ENCODE measurements at places on chromosomes 7 and 10.
A peak's percentile ranks its signal among the peaks of the same experiment; 100 is the strongest.

- DNase-seq: no peak
Observed at GRCh38 chr10:91589015-91589657, 43.7 kb downstream of the PPP1R3C start.

DNA sequence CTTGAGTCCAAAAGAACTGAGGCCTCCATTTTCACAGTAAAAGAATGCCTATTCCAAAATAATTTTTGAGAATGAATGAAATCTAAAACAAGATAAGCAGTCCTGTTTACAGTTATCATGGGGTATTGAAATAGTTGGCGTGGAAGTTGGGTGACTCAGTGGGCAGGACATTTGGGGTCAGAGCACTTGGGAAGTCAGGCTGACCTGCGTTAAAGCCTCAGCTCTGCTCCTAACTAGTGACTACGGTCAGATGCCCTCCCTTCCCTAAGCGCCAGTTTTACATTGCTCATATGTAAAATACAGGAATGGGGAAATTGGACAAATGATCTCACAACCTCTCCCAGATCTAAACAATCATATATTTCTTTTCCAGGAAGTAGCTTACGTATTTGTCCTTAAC, 2.3 kb upstream of the PAPSS2 start:
- no peak for DNase-seq

- DNase-seq: no peak
Observed at GRCh38 chr7:143487566-143487965, 9.9 kb downstream of the TAS2R41 start.

GRCh38 chr10:12194752-12195271, 879 bp downstream of the NUDT5 start:
- peak; percentile 63 for DNase-seq

- no peak for DNase-seq
Observed at GRCh38 chr7:48384180-48384752, 213.0 kb downstream of the ABCA13 start.

DNA sequence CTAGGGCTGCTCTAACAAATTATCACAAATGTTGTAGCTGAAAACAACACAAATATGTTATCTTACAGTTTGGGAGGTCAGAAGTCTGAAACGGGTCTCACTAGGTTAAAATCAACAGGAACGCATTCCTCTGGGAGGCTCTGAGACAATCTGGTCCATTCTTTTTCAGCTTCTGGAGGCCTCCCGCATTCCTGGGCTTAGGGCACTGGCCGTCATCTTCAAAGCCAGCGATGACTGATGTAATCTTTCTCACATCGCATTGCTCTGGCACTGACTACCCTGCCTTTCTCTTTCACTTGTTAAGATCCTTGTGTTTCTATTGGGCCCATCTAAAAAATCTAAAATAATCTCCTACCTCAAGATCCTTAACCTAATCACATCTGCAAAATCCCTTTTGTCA, 1071.5 kb upstream of the C7orf33 start:
- no peak for DNase-seq

GRCh38 chr7:22730921-22731654, 4.1 kb downstream of the IL6 start:
- DNase-seq: peak; percentile 21

GRCh38 chr10:110413903-110414547, 83.7 kb upstream of the DUSP5 start:
- no peak for DNase-seq

DNA sequence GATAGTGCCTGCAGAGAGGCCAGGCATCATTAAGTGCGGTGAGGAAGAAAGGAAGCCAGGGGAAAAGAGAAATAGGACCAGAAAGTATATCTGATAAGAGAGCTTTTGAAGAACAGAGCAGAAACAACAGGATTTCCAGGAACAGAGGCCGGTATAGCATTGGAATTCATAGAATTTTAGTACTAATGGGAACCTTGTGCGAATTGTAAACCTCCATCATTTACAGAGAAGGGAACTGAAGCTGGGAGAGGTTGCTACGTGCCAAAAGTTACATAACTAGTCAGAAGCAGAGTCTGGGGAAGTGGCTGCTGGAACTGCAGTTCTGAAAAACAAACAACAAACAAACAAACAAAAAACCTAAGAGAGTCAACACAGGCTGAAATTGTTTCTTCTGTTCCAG, 5.4 kb upstream of the ZMYND11 start:
- no peak for DNase-seq

GRCh38 chr10:7895699-7896090, 77.4 kb downstream of the TAF3 start:
- no peak for DNase-seq

- DNase-seq: no peak
Observed at GRCh38 chr7:17498230-17498629, 199.8 kb downstream of the AHR start.

DNA sequence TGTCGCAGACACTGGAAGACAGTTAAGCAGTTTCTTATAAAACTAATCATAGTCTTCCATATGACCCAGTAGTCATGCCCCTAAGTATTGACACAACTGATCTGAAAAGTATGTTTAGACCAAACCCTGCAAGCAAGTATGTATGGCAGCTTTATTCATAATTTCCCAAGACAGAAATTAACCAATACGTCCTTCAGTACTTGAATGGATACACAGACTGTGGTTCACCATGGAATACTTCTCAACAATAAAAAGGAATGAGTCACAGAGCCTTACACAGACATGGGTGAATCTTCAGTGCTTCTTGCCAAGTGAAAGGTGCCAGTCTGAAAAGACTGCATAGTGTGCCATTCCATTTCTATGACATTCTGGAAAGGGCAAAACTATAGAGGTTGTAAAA, 50.2 kb upstream of the AKR1E2 start:
- DNase-seq: no peak

- DNase-seq: no peak
Observed at GRCh38 chr10:547591-548081, 141.8 kb downstream of the DIP2C start.

DNA sequence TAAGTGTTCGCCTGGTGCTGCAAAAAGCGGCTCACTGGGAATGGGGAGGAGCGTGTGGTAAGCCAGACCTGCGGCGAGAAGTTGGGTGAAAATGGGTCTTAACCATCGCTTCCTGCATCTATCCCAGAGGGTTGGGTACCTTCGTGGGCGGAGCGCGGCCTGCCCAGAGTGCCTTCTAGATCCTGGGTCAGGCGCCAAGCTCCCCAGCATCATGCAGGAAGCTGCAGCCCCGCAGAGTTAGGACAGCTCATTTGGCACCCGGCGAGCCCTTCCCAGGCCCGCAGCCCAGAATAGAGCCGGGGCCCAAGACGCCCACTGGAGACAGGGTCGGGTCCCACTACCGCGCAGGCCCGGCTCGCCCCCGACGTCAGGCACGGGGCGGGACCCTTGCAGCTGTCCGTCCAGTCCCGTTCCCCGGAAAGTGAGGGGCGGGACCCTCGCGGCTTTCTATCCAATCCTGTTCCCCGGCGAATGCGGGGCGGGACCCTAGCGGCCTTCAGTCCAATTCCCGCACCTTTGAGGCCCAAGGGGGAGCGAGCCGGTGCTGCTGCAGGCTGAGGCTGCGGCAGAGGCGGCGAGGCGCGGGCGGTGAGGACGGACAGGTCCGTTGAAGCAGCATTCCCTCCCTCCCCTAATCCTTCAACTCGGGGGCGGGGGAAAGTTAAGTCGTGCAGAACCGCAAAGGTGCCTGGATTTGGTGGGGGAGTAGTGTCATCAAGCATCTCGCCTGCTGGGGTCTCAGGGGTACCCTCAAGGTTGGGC, at the start of gene CROT:
Gene CROT (plus strand): TSS at position 499 of the 762 bp plus-strand sequence. CDS start 3,405 bp downstream, outside the sequence.
- DNase-seq: peak; percentile 98

DNA sequence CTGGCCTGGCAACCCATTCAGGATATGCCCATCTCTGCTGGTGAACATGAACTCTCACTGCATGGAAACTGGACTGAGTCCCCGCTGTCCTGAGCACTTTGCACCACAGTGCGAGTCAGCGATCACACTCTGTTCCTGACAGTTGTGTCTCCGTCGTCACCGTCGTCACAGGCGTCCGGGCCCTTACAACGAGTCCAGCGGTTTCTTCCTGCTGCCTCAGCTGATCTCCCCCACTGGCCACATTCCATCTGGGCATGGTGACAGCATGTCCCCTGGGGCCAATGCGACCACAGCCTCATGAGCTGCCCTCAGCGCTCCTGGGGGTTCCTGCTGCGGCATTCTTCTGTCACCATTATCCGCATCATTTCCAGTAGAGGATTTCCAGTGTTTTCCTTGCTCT, 76.8 kb upstream of the KLF6 start:
- no peak for DNase-seq

- peak; percentile 93 for DNase-seq
Observed at GRCh38 chr7:154927624-154928125, 75.2 kb downstream of the PAXIP1 start.

DNA sequence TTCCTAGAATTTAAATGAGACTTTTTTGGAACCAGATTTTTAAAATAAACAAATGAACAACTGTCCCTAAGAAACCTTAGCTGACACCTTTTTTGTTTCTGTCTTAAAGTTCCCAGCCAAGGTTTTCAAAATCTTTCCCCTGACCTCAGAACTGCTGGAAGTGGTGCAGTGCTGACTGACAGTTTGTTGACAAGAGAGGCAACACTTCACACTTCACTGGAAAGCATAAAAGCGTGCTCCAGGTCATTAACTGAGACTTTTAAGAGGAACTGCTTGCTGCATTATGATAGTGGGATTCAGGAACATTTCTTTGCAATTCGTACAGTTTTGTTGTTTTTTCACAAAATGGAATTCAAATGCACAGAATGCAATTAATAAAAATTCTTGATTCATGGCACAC, 36.2 kb downstream of the SYPL1 start:
- peak; percentile 72 for DNase-seq
